Stomach (tissue), 19 donors: ENCODE measurements at places on chromosomes 1 and 21.

DNA sequence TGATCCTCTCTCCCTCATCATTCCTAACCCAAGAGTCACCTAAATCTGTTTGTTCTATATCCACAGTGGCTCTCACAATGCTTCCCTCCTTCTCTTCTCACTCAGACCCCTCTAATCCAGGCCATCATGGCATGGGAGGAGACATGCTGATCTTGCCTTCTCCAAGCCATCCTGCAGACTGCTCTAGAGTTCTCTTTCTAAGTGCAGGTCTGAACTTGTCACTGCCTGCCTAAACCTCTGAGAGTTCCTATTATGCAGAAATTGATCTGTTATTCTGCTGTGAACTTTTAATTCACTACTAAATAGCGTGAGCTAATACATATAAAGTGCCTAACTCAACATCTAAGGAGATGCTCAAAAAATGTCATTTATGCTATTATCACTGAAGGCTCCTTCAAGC is 26.8 kb downstream of the LAMC2 start:
- DNase-seq, result no peak
- no peaks in the 10 kb centered on the region for H3K36me3 ChIP-seq
- no peak overlapping the region for H3K27ac ChIP-seq
- H3K4me3 ChIP-seq, result no peak overlapping the region
- no peaks in the 10 kb centered on the region for H3K27me3 ChIP-seq

DNA sequence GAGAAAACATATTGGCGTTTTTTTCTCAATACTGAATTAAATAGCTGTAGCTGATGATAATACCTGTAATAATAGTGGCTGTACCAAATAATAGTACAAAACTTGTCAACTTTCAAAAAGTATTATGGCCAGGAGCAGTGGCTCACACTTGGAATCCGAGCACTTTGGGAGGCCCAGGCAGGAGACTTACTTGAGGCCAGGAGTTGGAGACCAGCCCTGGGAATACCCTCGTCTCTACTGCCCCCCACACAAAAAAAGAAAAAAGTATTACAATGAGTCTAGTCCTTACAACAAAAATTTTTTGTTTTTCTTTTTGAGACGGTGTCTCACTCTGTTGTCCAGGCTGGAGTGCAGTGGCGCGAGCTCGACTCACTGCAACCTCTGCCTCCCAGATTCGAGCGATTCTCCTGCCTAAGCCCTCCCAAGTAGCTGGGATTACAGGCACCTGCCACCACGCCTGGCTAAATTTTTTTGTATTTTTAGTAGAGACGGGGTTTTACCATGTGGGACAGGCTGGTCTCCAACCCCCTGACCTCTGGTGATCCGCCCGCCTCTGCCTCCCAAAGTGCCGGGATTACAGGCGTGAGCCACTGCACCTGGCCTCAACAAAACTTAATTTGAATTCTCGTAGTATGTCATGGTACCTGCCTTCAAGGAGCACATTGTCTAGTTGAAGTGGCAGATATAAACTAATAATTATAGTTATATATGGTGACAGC is 1.4 kb downstream of the RBBP4 start:
- peak overlapping the region; percentile 86 for H3K4me3 ChIP-seq
- H3K36me3 ChIP-seq, result peaks cover 52% of the 10 kb centered on the region
- H3K27me3 ChIP-seq, result no peaks in the 10 kb centered on the region
- H3K4me1 ChIP-seq, result peaks cover 65% of the 10 kb centered on the region
- H3K27ac ChIP-seq, result peak overlapping the region; percentile 99

DNA sequence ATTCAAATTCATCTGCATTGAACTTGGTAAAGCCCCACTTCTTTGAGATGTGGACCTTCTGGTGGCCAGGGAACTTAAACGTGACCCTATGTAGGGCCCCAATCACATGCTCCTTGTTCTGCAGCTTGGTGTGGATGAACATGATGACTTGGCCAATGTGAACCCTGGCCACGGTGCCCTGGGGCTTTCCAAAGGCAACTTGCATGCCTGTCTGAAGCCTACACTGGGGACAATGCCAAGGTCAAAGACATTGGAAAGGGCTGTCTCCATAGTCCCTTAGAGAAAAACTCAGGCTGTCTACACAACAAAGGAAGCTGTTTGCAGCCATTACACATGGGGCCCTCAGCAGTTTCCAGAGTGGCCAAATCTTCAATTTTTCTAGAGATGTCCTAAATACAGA is 8.9 kb upstream of the VPS13D start:
- no peaks in the 10 kb centered on the region for H3K4me1 ChIP-seq
- H3K36me3 ChIP-seq, result no peaks in the 10 kb centered on the region
- no peak overlapping the region for H3K27ac ChIP-seq
- no peak for DNase-seq

- H3K4me1 ChIP-seq, result peaks cover 27% of the 10 kb centered on the region
- H3K36me3 ChIP-seq, result no peaks in the 10 kb centered on the region
These were observed 53.1 kb upstream of the LBR start for GRCh38 chr1:225480825-225481434.

DNA sequence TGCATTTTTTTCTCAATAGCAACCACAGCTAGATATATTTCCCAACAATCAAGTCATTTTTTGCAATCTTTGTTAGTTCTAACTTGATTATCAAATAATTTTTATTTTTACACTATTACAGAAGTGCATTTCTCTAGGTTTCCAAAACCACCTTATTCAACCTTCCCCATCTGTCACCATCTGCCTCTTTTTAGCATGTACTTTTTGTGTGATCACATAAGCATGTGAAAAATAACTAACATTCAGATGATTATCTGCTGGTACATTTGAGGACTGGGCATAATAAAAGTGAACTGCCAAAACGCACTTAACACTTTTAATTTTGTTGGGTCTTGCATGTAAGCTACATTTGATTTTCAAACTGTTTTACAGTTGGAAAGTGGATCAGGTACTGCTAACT is 291.5 kb downstream of the AKT3 start:
- H3K36me3 ChIP-seq, result no peaks in the 10 kb centered on the region
- no peak for DNase-seq
- H3K4me3 ChIP-seq, result no peak overlapping the region
- no peaks in the 10 kb centered on the region for H3K27me3 ChIP-seq
- no peaks in the 10 kb centered on the region for H3K4me1 ChIP-seq
- H3K27ac ChIP-seq, result no peak overlapping the region

GRCh38 chr1:171221665-171222591 is 26.4 kb upstream of the FMO1 start:
- peak overlapping the region; percentile 78 for H3K27ac ChIP-seq
- no peak overlapping the region for H3K4me3 ChIP-seq
- no peaks in the 10 kb centered on the region for H3K27me3 ChIP-seq
- H3K4me1 ChIP-seq, result peaks cover 58% of the 10 kb centered on the region
- no peak for DNase-seq

- no peak overlapping the region for H3K27ac ChIP-seq
- DNase-seq, result no peak
- no peaks in the 10 kb centered on the region for H3K27me3 ChIP-seq
- H3K4me3 ChIP-seq, result no peak overlapping the region
- H3K4me1 ChIP-seq, result no peaks in the 10 kb centered on the region
- H3K36me3 ChIP-seq, result no peaks in the 10 kb centered on the region
These were observed 97.1 kb downstream of the AK5 start for GRCh38 chr1:77378723-77379535.

DNA sequence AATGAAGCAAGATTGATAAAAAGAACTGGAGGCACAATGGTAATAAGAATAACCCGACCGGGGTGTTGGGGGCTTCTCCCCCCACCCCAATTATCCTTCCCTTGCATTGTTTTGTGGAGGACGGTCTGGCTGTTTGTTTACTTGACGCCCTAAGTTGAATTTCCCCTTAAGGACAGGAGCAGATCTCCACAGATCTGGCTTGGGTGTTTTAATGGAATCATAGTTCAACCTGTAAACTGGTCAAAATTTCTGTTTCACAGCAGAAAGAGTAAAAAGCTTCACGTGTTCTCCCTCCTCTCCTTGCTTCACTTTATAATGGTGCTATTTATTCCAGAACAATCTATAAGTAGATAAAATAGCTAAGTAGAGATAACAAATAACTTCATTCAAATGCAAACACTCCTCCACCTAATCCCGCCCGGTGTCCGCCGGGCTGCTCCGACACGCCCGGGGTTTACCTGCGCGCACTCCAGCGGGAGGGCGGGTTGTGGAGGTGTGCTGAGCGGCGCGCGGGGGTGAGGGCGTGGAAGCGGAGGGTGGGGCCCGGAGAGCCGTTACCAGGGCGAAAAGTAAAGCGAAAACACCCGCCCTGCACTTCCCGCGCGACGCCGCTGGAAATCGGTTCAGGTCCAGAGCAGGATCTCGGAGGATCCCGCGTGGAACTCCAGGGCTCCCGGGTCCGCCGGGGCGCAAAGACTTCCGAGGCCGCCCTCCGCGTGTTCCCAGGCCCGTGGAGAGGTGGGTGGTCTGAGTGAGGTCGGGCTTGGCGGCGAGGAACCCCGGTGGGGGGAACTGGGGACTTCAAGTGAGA is 2.0 kb upstream of the ATF3 start:
- H3K27ac ChIP-seq, result peak overlapping the region; percentile 99
- peaks cover 4% of the 10 kb centered on the region for H3K27me3 ChIP-seq

GRCh38 chr1:112904071-112904830 is 51.7 kb downstream of the SLC16A1 start:
- H3K27me3 ChIP-seq, result no peaks in the 10 kb centered on the region
- H3K36me3 ChIP-seq, result no peaks in the 10 kb centered on the region
- H3K4me3 ChIP-seq, result no peak overlapping the region
- no peak for DNase-seq

DNA sequence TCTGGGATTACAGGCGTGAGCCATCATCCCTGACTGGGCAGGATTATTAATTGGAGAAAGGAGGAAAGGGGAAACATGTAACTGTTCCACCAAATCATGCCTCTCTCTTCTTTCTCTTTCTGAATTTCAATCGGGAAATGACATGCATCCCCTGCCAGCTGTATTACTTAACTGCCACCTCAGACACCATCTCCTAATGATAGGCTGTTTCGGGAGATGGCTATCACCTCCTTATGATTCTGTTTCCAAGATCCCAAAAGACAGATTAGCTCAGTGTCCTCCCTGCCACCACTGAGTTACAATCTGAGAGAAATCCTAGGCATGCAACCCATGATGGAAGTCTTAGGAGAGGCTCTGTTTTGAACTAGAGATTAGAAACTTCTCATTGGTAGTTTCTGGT is 67.5 kb downstream of the MIS18A start:
- H3K27ac ChIP-seq, result no peak overlapping the region
- DNase-seq, result no peak
- H3K27me3 ChIP-seq, result no peaks in the 10 kb centered on the region
- H3K36me3 ChIP-seq, result no peaks in the 10 kb centered on the region
- no peak overlapping the region for H3K4me3 ChIP-seq

DNA sequence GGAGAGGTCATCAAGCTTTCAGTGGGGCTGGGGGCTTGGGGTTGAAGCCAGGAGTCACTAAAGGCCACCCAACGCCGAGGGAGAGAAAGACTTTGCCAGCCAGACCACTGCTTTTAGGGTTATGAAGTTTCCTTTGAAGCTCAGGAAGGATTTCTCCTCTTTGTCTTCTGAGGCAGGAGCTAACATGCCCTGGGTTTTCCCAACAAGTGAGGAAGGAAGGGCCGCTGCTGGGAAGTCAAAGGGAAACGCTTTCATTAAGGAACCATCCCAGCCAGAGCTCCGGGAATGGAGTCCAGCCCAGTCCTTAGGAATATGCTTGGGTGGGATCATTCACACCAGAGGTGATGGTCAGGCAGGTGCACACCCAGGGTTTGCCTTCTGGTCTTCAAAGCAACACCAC is 436.9 kb downstream of the PRDM2 start:
- H3K27ac ChIP-seq, result no peak overlapping the region
- H3K27me3 ChIP-seq, result no peaks in the 10 kb centered on the region
- no peak for DNase-seq
- H3K4me3 ChIP-seq, result no peak overlapping the region

DNA sequence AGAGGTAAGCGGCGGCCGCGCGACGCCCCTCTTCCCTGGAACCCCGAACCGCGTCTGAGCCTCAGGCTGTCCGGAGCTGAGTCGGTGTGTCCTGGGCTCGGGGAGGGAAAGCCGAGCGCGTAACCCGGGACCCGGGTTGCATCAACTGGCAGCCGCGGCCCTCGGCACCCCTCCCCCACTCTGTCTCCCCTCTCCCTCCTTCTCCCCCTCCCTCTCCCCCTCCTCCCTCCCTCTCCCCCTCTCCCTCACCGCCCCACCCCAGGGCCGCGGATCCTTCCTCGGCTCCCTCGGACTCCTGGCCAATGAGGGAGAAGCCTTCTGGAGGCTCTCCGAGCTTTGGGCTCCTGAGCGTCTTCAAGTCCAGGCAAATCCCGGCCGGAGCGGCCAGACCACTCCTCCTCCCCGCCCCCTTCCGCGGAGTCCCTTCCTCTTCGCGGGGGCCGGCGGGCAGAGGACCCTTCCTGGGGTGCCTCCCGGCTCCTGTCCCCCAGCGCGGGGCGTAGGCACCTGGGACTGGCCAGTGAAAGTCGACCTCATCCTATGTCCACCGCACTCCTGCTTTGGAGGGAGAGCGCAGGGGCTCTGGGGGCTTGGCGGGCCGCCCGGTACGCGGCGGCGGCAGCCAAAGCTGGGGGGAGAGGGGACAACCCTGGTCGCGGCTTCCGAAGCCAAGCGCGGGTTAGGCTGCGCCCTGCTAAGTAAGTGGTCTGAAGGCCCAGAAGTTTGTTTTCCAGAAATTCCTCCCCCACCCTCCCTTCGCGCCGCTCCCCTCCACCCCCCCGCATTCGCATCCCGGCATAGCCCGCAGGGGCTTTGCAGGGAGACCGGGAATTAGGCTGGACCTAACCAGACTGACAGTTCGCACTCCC is 850 bp downstream of the SESN2 start:
- H3K27ac ChIP-seq, result peak overlapping the region; percentile 96
- H3K4me1 ChIP-seq, result peaks cover 35% of the 10 kb centered on the region
- peak; percentile 75 for DNase-seq
- peak overlapping the region; percentile 87 for H3K4me3 ChIP-seq

GRCh38 chr1:235902677-235903542 is 36.2 kb upstream of the LYST start:
- H3K4me3 ChIP-seq, result no peak overlapping the region
- peak; percentile 67 for DNase-seq

DNA sequence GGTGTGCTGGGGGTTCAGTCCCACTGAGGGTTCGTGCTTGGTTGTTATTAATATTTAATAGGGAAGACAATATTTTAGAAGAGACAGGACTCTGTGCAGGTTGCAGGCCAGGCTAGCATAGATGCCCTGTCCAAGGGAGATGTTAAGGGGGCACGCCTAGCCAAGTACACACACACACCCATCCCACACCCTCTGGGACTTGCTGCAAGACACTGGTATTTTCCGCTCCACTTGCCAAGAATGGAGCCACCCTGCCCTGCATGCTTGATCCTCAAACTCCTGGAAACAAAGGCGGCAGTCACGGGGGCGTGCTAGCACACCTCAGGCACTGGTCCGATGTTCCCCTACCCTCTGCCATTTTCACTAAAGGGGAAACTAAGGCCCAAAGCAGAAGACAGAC is 99.1 kb downstream of the MRPL37 start:
- H3K4me1 ChIP-seq, result peaks cover 99% of the 10 kb centered on the region
- no peaks in the 10 kb centered on the region for H3K27me3 ChIP-seq
- no peaks in the 10 kb centered on the region for H3K36me3 ChIP-seq
- H3K27ac ChIP-seq, result peak overlapping the region; percentile 84
